ENCODE measurements at places on chromosomes 6 and 20.

- no peak for DNase-seq
Measured at GRCh38 chr20:53284696-53285095, 308.9 kb downstream of the ZNF217 start.

GRCh38 chr6:18845896-18846295, 458.7 kb downstream of the RNF144B start:
- no peak for DNase-seq

DNA sequence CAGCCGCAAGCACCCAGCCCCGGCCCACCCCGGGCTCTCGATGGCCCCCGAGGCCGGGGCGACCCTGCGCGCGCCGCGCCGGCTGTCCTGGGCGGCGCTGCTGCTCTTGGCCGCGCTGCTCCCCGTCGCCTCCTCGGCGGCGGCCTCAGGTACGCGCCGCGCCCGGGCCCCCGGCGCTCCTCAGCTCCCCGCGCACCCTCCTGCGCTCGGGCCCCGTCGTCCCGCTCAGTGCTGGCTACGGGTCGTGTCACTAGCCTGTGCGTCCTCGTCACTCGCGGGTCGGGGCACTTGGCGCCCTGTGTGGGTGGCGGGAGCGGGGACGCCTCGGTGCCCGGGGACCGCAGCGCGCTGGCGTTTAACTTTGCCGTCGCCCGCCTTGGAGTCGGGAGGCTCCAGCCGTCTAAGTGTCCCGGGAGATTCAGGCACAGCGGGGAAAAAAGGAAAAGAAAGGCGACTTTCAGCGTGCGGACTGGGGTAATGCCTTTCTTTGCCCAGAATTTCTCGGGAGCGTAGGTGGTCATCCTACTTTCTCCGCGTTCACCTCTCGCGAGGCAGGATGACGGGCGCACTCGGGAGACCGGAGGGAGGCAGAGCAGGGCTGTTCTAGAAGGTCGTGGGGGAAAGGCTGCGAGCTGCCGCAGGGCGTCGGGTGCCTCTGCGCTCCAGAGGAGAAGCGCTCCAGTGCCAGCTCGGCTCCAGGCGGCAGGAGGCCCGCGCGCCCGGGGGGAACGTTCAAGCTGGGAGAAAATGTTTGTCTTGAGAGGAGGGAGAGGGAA, 545 bp downstream of the FNDC1 start:
- DNase-seq, result no peak

GRCh38 chr6:1991332-1991878, 254.0 kb downstream of the GMDS start:
- DNase-seq, result no peak

GRCh38 chr20:17767624-17768023, 67.9 kb downstream of the BANF2 start:
- DNase-seq, result no peak

DNA sequence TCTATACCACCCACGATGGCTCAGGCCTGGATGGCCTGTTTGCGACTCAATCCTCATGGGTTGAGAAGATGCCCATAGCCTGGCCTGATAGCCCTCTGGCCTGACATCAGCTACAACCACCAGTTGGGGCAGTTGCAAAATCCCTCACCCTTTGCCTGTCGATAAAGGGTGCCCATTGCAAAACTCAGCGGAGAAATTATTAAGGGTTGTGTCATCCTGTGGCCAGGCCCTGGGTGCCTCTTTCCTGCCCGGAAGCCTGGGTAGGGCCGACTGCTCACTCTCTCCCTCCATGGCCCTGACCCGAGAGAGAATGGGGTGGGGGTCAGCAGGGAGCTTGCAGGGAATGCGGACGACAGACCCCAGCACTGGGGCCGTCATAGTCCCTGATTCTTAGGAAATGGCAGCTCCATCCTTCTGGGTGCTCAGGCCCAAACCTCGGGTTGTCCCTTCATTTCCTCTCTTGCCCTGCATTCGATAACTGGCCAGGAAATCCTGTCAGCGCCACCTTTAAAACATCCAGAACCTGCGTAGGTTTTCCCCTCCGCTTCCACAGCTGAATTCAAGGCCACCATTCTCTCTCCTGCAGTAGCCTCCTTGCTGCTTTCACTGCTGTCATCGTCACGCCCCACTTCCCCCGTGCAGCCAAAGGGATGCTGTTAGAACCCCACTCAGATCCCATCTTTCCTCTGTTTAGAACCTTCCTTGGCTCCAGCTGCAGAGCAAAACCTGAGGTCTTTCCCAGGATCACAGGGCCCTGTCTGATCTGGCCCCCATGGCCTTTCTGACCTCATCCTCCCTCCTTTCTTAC, 31.1 kb downstream of the CEBPB start:
- no peak for DNase-seq

DNA sequence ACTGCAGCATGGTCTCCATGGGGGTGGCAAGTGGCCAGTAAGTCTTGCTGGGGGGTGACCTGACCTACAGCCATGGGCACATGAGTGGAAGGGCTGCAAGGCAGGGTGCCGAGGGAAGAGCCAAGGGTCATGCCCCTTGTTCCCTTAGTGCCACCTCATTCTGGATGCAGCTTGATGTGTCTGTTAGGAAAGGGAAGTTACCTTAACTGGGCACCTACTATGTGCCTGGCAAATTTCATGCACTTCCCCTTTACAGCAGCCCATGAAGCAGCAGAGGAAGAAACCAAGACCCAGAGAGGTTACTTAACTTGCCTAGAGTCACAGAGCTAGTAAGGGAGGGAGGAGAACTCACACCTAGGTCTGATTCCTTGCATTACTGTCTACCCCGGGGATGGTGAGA, 174.0 kb downstream of the MRPL14 start:
- no peak for DNase-seq

DNA sequence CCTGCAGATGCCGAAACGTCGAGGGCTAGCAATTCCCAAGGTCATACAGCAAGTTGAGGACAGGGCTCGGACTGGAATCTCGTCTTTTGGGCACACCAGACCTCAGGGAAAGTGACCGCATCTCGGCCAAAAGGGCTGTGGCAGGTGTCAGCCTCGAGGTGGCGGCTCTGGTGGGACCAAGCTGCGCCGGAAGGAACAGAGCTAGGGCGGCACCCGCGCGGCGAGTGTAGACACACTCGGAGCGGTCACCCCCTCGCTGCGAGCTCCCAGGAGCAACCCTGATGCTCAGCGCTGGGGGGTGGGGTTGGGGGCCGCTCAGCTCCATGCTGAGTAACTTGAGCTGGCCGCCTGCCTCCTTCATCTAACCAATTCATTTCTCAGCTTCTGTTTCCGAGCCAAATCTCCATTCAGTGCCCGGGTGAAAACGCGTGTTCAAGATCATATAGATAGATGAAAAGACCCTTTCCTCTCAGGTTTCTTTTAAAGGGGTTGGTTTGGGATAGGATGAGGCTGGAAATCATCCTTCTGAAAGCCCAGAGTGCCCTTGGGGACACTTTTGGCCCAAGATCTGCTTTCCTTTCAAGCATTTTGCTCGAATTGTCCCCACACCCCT, 2.2 kb upstream of the TUBB2B start:
- DNase-seq, result no peak

GRCh38 chr6:96450082-96450769, 71.4 kb upstream of the UFL1 start:
- no peak for DNase-seq

- no peak for DNase-seq
Measured at GRCh38 chr20:53480913-53481312, 112.7 kb downstream of the ZNF217 start.

GRCh38 chr6:32179766-32180405, 1.7 kb downstream of the RNF5 start:
- no peak for DNase-seq
